ENCODE measurements at places on chromosomes 13 and 19.
A peak's percentile ranks its signal among the peaks of the same experiment; 100 is the strongest.

DNA sequence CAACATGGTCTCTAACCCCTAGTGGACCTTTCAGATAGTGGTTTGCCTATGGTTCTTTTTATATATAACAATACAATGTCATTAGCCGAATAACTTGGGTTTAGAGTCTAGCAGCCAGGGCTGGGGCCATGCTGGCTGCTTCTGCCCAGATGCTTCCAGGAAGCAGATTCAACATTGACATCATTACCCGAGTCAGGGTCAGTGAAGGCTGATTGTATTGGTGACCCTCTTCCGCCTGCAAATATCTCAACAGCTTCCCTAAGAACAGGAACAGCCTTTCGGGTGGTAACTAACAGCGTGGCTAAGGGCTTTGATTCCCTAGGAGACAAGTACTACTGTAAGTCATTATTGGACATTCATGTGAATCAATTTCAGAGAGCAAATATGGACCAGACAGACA, 476.4 kb downstream of the UQCRFS1 start:
- DNase-seq = no peak

DNA sequence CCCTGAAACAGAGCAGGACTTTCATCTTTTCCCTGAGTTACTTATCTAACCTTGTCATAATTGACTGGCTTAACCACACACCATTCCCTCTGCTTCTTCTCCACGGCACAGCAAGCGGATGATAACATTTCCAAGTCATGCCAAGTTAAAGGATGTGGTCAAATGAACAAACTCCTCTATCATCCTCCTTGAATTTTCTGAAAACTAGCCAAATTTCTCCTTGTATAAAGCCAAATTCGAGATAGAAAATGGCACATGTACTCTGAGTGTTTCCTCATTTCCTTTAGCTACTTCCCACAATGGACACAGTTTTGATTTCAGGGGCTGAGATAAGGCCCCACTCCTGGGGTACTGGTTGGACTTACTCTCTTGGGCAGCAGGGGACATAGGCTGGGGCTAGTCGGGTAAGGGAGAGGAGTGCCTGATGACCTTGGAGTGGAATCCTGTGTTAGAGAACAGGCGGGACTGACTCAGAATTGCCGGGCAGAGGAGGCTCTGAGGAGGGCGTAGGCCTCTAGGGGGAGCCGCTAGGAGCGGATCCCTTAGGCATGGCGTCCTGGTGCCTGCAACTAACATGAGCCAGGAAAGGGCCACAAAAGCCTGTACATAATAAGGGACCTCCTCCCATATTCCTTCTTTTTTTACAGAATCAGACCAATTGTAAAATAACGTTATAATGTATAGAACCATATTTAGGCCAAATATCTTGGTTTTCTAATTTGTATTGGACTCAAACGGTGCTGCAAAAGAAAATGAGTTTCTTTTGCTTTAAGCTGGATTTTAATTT, 20.3 kb upstream of the TMTC4 start:
- no peak for DNase-seq

GRCh38 chr19:19774354-19775033, 41.6 kb upstream of the ZNF14 start:
- DNase-seq = no peak

GRCh38 chr13:32589471-32589870, 3.2 kb downstream of the PDS5B start:
- DNase-seq = no peak

DNA sequence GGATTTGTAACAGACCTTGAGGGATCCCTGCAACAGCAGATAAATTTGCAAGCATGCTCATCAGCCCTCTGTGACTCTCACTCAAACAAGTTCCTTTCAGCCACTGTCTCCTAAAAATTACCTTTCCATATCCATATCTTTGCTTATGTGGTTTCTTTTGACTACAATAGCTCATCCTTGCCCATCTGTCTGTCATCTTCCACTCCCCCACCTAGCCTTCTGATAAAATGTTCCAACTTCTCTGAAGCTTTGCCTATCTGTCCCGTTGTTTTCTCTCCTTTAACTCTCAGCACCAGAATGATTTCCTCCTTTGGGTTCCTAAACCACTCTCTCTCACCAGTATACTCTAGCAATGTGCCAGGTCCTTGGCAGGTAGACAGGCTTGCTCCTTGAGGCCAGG, 194.5 kb downstream of the VWA8 start:
- DNase-seq = no peak

GRCh38 chr13:19818223-19818842, 35.6 kb upstream of the PSPC1 start:
- peak; percentile 7 for DNase-seq

GRCh38 chr13:20717581-20718542, 14.4 kb downstream of the IL17D start:
- no peak for DNase-seq

- no peak for DNase-seq
These were observed 47.9 kb downstream of the ZNF99 start for GRCh38 chr19:22735911-22736645.

DNA sequence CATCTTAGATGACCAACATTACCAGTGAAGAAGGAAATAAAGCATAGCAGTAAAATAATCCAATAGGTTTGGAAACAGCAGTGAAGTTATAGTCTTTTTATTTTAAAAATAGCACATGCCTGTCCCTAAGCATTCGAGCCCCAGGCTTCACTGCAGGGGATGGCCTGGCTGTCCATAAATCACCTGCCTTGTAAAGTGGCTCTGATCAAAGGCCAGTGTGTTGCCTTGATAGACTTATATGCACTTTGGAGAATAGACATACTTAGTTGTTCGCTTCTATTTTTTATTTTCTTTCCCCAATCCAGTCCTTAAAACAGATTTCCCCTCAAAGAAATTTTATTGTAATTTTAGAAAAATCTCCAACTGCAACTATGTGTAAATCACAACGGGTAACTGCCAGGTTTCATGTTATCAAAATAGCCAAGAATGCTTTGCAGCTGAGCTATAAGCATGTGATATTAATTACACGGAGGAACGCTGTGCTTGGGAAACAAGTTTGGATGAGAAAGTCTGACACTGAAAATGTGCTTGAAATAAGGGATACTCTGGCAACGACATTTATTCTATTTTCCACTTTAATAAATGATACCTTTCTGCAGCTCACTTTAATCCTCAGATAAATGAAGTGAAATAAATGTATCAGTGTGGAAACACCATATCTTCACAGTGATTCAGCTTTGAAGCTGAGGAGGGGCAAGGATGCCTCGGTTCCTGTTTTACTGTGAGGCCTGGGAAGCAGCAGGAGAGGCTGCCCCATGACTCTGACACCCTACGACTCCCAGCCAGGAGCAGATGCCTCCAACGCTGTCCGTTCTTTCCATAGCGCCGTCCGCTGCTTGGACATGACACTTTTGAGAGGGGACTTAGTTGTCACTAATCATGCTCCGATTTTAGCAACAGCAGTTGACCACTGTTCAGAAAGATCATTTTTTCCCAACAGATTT, 5.5 kb upstream of the METTL21C start:
- no peak for DNase-seq

DNA sequence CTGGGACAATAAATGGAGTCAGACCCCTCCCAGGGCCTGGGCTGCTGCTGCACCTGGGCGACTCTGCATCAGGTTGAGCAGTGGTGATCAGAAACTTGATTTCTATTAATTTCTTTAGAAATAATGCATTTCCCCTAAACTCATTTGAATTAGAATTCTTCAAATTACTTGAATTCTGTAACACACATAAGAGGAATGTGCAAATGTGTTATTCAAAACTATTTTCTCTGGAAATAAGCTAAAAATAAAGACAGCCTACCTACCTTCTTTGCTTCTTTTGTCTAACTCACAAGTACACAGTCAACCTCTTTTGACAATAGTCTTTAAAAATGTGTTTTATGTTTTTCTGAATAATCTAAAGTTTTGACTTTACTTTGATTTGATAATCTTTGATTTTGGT, 433.0 kb downstream of the KLF12 start:
- no peak for DNase-seq

DNA sequence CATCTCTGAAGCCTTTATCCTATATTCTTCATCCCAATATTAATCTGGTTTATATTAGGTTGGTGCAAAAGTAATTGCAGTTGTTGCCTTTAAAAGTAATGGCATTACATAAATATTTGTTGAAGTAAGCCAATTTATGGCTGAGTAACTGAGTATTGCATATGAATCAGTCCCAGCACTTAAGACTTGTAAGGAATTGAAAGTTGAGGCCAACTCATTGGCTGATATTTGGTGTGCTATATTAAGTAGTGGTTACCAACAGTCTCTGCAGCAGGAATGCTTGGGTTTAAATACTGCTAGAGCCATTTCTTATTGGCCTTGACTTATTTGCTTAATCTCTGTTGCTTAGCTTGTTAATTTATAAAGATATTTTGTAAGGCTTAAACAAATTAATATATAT, 460.7 kb downstream of the GPC6 start:
- DNase-seq = no peak

DNA sequence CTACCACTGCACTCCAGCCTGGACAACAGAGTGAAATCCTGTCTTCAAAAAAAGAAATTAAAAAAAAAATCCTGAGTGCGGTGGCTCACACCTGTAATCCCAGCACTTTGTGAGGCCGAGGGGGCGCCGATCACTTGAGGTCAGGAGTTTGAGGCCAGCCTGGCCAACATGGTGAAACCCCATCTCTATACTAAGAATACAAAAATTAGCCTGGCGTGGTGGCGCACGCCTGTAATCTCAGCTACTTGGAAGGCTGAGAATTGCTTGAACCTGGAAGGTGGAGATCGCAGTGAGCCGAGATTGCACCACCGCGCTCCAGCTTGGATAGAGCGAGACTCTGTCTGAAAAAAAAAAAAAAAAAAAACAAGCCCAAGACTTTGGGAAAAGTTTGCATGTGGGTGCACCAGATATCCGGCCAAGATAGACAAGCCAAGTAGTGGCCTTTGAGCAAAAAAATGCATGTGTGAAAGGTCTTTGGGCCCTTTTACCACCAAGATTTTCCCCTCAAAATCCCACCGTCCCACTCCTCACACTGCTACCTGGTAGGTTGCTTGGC, 5.7 kb downstream of the DNAJB1 start:
- no peak for DNase-seq

- DNase-seq = no peak
These were observed 952.8 kb upstream of the SPRY2 start for GRCh38 chr13:81293594-81294164.

GRCh38 chr13:101451641-101452040, 834 bp upstream of the ITGBL1 start:
- no peak for DNase-seq

- DNase-seq = no peak
These were observed 485.5 kb upstream of the KLHL1 start for GRCh38 chr13:70593716-70594115.

DNA sequence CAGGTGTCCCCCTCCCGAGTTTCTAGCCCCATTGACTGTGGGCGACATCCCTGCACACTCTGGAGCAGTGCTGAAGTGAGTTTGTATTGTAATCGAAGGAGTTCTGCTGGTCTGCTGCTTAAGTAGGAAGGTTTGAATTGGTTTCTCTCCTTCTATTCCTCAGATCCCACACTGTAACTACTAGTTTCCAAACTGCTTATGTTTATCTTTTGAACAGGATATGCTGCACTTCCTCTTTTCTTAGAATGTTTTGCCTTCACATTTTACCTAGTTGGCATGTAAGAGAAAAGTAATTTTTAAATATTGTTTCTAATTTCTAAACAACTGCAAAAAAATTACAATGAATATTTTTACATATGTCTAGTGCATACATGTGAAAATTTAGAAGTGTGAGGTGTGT, 511.8 kb downstream of the KLF12 start:
- no peak for DNase-seq

- DNase-seq = no peak
These were observed 890.1 kb upstream of the PCDH20 start for GRCh38 chr13:62305756-62306155.

DNA sequence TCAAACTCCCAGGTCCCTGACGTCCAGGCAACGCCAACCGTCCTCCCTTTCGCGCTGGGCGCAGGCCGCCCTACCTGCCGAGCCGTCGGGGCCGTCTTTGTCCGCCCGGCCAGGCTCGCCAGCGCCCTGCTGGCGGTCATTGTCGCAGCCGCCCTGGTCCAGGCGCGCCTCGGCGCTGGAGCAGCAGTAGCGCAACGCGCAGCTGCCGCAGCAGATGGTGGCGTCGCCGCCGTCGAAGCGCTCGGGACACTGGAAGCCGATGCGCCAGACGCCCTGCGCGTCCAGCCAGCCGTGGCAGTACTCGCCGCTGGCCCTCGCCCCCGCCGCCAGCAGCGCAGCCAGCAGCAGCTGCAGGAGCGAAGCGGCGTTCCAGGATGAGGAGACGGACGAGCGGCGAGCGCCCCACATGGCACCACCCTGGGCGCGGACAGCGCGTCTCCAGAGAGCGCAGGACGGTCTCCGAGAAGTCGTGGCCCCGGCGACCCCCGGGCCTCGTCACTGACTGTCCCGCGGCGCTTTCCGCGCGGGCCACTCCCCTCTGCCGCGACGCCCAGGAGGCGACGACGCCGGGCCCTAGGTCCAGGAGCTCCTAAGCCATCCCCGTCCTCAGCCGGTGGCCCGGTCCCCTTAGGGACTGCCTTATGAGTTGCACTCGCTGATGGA, 1.1 kb downstream of the SHISA2 start:
- no peak for DNase-seq

DNA sequence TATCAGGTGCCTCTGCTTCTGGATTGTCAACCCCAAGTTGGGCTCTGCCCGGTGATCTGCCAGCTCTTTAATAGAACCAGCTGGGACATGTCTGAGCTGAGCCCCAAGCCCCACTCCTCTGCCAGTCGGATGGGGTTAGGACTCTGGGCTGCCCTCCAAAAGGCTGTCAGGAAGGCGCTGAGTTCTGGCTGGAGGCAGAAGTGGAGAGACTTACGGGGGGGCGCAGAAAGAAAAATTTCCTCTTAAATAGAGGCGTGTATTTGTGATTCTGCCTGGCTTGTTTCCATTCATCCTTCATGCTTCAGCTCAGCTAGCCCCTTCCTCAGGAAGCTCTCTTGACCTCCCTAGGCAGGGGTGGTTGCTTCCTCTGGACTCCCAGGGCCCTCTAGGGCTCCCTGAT, 985 bp upstream of the KCNK6 start:
- no peak for DNase-seq

DNA sequence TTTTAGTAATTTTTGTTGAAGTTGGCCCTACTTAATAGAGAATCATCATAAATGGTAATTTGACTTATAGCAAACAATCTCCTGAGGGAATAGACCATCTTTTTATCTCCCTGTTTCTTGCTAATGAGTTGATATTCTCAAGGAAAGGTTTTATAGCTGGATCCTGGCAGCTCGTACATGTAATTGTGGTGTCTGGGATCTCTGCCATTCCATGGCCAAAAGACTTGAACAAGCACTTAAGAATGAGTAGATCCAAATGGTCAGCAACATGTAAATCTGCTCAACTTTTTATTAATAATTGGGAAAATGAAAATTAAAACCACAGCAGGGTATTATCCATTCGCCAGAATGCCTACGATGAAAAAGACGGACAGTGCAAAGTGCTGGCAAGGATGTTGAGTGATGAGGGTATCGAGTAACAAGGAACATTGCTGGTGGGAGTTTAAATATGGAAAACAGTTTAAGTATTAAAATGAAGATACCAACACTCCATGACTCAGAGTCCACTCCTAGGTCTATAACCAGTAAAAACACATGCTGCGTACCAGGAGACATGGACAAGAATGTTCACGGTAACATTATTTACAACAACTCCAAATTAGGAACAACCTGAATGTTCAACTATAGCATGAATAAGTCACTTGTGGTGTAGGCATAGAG, 5.1 kb upstream of the GPR18 start:
- DNase-seq = no peak

- DNase-seq = no peak
These were observed 4.3 kb downstream of the CEBPG start for GRCh38 chr19:33377586-33378475.

GRCh38 chr13:97492684-97493371, 58.9 kb downstream of the RAP2A start:
- no peak for DNase-seq

- DNase-seq = peak; percentile 49
These were observed 61.8 kb downstream of the AKAP11 start for GRCh38 chr13:42333613-42334328.
